ENCODE measurements at places on chromosomes 11 and 22.

GRCh38 chr22:24436553-24436952, 9.2 kb downstream of the ADORA2A start:
- no peak for DNase-seq

GRCh38 chr11:121723246-121723741, 270.5 kb upstream of the SORL1-AS1 start:
- no peak for DNase-seq

GRCh38 chr11:75311858-75312288, 39.6 kb downstream of the ARRB1 start:
- DNase-seq, result no peak

DNA sequence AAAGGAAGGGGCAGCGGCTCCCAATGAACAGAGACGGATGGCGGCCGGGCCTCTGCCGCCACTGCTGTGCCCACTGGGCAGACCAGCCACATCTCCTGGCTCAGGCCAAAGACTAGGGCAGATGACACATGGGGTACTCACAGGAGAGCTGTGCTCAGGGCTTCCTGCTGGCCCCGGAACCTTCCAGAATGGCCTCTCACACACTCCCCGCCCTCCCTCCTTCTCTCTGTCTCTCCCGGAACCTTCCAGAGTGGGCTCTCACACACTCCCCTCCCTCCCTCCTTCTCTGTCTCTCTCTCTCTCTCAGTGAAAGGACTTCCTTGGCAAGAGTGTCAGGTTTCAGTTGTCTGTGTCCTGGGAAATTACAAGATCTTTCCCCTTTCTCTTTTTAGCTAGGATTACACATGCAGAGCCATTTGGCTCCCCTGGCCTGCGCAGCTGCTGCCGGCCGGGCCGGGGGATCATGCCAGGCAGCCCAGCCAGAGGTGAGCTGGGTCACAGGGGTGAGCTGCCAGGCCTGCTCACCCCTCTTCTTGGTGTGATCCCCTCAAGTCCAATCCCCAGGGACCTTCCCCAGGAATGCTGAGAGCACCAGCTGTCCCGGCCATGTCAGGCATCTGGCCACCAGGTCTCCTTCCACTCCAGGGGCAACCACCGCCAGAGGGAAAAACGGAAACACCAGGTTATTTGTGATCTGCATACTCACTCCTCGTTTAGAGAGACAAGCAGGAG, 45.3 kb upstream of the ADA2 start:
- no peak for DNase-seq

DNA sequence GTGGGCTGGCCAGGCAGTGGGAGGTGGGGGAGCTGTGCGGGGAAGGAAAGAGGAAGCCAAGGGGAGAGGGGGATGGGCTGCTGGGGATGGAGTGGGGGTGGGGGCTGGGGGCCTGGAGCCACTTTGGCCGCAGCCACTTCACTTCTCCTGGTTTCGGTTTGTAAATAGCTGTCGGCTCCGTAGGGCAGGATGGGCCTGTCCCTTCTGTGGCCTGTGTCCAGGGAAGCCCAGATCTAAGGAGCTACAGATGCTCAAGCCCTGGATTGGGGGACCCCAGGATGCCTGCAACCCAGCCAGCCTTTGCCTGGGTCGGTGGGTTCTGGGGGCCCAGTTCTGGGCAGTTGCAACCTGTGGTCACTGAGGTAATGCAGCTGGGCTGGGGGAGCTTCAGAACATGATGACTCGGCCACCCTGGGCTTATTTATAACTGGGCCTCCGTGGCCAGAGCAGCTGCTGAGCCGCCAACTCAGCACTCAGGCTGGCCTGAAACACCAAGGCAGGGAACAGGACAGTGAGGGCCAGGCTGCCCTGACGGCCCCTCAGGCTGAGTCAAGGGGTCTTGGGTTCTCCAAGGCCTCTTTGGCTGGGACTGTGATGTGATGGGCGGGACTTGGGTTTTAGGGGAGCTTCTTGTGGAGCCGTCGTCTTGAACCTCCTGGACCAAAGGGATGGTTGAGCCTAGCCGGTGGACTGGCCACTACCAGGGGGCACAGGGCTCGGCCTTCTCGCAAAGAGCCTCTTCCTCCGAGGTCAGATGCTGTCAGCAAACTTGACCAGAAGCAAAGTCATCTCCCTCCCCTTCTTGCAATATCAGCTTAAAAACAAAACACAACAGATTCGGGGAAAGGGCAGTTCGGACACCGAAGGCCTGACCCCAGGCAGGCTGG, 15.0 kb upstream of the SLC39A13 start:
- no peak for DNase-seq

DNA sequence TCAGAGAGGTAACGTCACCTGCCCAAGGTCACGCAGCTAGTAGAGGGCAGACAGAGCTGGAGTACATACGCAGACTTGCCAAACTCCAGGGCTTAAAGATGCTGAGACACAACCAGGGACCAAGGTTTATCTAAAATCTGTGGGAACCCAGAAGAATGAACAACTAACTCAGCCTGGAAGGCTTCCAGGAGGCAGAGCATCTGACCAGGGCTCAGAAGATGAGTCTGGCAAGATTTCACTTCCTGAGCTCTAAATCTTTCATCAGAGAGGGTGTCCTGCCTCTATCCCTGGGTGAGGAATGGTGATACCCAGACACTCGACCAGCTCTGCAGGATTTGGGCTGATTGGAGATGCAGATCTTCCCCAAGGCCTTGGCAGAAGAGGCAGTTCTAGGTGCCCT, 9.1 kb downstream of the GAL3ST1 start:
- no peak for DNase-seq

GRCh38 chr11:91837411-91838330, 386.9 kb upstream of the FAT3 start:
- DNase-seq, result no peak

- DNase-seq, result no peak
These were observed 18.1 kb upstream of the GDPD5 start for GRCh38 chr11:75543806-75544205.

GRCh38 chr11:33575311-33575710, 125.3 kb downstream of the C11orf91 start:
- DNase-seq, result no peak

DNA sequence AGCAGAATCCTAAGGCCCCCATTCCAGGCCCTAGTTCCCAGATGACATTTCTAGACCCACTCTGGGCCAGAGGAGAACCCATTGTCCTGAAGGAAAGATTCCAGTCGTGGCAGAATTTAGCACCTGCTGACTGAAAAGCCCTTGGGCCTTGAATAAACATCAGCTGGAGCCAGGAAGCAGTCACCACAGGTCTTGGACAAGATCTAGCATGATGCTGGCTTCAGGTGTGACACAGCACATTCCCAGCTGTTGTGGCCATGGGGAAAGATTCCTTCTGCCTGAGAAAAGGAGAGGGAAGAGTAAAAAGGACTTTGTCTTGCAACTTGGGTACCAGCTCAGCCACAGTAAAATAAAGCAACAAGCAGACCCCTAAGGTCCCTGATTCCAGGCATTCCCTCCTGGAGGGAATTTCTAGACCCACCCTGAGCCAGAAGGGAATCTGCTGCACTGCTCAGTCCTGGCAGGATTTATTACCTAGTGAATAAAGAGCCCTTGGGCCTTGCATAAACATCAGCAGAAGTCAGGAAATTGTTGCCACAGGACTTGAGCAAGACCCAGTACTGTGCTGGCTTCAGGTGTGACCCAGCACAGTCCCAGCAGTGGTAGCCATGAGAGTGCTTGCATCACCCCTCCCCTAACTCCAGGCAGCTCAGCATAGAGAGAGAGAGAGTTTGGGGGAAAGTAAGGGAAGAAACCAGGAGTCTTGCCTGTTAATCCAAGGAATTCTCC, 42.5 kb upstream of the PAMR1 start:
- no peak for DNase-seq

DNA sequence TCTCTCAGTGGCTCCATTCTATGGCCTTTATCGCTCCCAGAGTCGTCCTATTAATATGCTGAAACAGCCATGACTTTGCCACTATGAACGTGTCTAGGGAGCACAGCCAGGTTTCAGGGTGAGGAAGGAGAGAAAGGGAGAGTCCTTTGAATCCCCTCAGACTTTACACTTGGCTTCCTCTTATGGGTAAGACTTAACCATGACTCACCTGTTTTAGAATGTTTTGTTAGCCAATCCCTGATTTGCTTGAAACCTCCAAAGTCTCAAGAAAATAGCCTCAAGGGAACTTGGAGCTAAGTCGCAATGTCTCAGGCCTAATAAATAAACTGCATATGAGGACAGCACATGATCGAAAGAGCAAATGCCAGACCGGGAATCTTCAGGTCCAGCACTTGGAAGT, 131.2 kb upstream of the RCN1 start:
- no peak for DNase-seq

- DNase-seq, result no peak
These were observed 90.4 kb downstream of the KCNQ1OT1 start for GRCh38 chr11:2609345-2609744.

DNA sequence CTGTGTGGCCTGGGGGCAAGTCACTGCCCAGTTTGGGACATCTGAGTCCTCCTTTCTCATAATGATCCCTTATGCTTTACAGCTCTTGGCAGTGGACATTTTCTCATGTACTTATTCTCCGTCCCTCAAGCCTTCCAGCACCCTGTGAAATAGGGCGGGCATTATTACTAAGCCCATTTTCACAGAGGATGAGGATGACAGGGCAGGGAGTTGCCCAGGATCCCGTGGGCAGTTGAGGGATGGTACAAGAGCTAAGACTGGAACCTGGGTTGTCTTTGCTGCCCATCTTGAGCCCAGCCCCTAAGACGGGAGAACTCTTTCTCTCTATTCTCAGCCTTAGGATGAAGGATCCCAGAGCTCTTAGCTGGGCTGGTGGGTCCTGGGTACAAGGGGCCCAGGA, 11.2 kb downstream of the CD82 start:
- no peak for DNase-seq

Measured in activated naive CD4-positive, alpha-beta T cell treated with anti-CD3 and anti-CD28 coated beads, Interleukin-2, amount 50 U/mL, for 16 hours (primary cell).